Muscle of leg (tissue), 16 donors: ENCODE measurements at places on chromosomes 6 and 20.

DNA sequence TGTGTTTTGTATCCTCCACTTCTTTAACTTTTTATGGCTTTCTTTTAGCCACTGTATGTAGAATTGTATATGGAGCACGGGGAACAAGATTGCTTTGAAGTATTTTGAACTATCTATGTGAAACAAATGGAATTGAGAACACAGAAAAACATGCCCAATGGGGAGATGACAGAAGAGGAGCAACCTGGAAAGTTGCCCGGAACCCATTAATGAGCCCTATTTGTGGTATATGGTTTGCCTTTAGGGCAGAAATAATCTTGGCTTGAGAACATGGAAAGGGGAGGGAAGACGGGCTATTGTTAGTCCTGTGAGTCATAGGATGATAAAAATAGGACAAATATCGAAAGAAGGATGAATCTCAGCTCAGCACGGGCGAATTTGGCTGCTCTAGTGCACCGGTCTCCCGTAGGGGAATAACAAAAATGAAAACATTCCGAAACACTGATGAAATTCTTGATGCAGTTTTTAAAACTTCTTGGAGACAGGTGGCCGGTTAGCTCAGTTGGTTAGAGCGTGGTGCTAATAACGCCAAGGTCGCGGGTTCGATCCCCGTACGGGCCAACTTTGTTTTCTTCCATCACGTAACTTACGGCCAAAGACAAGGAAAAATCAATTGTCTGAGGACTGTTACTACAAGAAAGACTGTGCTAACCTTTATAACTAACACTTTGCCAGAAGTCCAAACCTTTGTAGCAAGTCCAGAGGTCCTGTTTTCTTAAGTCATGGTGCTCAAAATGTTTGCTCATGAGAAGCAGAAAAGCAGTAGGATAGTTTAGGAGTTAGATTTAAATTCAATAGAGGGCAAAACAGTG is 15.7 kb downstream of the HMGN4 start:
- DNase-seq, result peak; percentile 96

DNA sequence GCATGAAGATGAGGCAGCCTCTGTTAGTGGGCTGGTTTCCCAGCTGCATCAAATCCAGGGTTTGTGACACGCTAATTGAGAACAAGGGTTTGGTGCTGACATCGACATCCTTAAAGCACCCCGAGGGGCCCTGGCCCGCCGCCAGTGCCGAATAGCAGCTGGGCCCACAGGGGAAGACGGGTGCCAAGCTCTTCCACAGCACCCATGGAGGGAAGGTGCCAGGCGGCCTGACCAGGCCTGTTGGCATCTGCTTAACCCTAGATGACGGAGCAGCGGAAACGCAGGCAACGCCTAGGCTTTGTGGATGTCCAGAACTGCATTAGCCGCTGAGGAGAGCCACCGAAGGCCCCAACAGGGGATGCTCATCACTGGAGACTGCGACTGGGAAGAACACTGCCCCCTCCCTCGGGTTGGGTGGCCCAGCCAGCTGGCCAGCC is 16.0 kb downstream of the UQCC2 start:
- DNase-seq, result no peak

- no peak for DNase-seq
These were observed 24.6 kb upstream of the SERPINB1 start for GRCh38 chr6:2866171-2866846.

- no peak for DNase-seq
These were observed 20.2 kb downstream of the SF3B5 start for GRCh38 chr6:144075187-144075586.
